Nephron progenitor cell (in vitro differentiated cells): ENCODE measurements at places on chromosomes 4 and X.

- no peak for DNase-seq
Measured at GRCh38 chr4:15779809-15780208, 1.7 kb downstream of the CD38 start.

- DNase-seq, result no peak
Measured at GRCh38 chr4:122963216-122963615, 40.8 kb upstream of the NUDT6 start.

- no peak for DNase-seq
Measured at GRCh38 chr4:98602270-98602669, 56.1 kb downstream of the TSPAN5 start.

DNA sequence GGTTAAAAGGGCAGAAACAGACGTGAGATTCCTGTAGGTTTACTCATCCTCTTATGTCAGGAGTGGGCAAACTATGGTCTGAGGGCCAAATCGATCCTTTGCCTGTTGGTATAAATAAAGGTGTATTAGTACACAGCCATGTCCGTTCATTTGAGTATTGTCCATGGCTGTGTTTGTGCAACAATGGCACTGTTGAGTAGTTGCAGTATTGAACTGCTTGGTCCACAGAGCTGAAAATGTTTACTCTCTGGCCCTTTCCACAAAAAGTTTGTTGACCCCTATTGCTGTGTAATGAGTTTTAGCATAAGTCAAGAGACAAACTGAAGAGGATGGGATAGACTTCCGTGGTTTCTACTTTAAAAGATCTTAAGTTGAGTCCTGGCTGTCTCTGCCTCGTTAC, 59.0 kb upstream of the MID1 start:
- no peak for DNase-seq
